NCI-H1092 treated with DMSO at 0.1 percent for 48 hours (cell line): ENCODE measurements at places on chromosomes 7 and 10.

GRCh38 chr10:78713659-78714058, 355.1 kb upstream of the ZMIZ1 start:
- DNase-seq: no peak

DNA sequence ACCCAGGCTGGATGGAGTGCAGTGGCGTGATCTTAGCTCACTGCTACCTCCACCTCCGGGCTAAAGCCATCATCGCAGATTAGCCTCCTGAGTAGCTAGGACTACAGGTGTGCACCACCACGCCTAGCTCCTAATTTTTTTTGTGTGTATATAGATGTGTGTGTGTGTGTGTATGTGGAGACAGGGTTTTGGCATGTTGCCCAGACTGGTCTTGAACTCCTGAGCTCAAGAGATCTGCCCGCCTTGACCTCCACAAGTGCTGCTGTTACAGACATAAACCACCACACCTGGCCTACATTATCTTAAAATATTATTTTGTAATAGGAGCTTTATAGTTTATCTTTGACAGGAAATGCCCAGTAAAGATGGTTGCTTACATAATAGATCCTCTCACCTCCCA, 25.0 kb downstream of the FOXP2 start:
- no peak for DNase-seq

GRCh38 chr7:94662548-94662947, 6.6 kb upstream of the SGCE start:
- DNase-seq: no peak

DNA sequence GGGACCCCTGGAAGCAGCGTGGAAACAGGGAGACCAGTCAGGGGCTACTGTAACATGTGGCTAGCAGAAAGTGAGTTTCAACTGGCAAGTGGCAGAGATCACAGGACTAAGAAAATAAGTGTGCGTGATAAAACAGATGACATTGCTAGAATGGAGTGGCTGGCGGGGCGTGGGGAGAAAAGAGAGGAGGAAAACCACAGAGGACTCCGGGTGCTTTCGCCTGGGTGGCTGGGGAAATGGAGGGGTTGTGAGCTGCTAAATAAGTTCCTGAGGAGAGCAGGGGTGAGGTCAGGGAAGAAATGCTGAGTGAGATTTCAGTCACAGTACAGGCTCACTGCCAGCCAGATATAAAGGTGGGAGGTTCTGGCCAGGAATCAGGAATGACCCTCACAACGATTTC, 166.9 kb downstream of the MYOF start:
- DNase-seq: no peak

- no peak for DNase-seq
Observed at GRCh38 chr7:44184873-44185446, 4.3 kb downstream of the GCK start.
